RWPE1 (cell line): ENCODE measurements at places on chromosomes 12 and 14.
A peak's percentile ranks its signal among the peaks of the same experiment; 100 is the strongest.

DNA sequence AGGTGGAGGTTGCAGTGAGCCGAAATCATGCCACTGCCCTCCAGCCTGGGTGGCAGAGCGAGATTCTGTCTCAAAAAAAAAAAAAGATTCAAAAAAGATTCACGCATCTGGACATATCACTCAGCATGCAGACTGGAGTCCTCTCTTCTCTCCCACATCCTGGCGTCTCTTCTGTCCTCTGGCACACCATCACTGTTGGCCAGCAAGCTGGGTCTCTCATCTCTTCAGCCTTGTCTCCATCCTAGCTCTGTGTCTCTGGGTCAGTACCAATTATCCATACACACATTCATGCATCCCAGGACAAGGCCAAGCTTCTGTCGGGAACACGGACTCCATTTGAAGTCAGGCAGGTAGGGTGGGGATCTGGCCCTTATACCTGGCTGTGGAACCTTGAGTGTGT lies 105.5 kb upstream of the MAP1LC3B2 start:
- no peak for DNase-seq

DNA sequence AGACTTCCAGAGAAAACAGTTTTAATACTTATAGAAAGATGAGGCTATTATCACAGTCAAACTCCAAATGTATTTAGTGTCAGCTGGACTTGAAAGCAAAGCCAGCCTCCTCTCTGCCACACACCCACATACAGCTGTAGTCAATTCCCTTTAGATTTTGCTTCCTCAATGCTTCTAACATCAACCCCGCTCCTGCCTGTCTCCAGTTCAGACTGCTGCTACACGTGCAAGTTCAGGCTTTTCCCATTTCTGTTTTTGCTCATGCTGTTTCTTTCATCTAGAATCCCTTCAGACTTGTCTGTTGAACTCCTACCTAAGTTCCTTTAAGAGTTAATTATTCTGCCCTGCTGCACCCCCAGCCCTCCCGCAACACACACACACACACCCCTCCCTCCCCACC lies 380.0 kb downstream of the KCNH5 start:
- no peak for DNase-seq

DNA sequence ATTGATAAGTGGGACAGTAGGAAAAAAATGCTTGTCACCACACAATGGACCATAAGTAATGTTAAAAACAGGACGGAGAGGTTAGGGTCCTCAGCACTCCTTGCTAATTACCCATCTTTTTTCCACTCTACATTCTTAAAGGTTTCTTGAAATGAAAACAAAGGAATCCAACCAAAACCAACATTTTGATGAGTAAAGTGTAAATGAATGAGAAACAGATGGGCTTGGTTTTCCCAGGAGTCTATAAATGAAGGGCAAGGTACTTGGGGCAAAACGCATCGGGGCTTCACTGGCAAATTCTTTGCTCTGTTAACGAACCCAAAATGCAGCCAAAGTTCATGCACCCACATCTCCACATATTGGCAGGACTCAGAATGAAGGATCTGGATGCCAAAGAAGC lies 129.2 kb upstream of the BMP4 start:
- DNase-seq: no peak

- DNase-seq: no peak
These were observed 5.5 kb downstream of the GLRX5 start for GRCh38 chr14:95540236-95540855.

DNA sequence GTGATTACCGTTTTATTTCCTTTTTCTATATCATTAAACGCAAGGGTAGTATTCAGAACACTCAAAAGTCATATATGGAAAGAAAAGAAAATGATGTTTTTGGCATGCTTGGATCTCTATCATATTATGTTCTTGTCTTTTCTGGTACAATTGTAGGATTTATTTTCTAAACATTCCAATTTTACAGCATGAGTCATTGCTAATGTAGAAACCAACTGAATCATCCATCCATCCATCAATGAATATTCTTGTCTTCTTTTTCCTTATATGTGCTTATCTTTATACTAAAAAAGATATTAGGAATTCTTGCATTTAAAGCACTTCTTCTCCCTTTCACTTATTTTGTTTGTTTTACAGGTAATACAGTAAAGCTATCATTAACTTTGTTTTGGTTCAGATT lies 20.4 kb upstream of the AMIGO2 start:
- no peak for DNase-seq

DNA sequence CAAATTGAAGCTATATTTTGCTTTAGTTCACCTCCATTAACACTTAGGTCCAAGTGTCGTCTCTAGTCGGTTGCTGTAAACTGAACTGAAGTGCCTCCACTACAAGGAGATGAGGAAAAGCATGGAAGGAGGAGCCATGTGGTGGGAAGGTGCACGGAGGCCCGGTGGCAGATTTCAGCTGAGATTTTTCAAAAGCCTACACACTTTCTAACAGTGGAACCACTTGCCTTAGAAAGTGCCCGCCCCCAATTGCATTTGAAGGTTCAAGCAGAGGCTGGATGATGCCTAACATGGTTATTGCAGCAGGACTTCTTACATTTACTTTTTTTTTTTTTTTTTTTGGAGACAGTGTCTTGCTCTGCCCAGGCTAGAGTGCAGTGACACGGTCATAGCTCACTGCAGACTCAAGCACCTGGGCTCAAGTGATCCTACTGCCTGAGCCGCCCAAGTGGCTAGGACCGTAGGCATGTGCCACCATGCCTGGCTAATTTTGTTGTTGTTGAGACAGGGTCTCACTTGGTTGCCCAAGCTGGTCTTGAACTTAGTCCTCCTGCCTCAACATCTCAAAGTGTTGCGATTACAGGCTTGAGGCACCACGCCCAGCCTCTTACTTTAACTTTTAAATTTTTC lies 27.6 kb downstream of the EML1 start:
- no peak for DNase-seq

- no peak for DNase-seq
These were observed 8.8 kb downstream of the GALNT16 start for GRCh38 chr14:69268763-69269162.

- no peak for DNase-seq
These were observed 218.1 kb downstream of the GLT1D1 start for GRCh38 chr12:129071362-129071761.

DNA sequence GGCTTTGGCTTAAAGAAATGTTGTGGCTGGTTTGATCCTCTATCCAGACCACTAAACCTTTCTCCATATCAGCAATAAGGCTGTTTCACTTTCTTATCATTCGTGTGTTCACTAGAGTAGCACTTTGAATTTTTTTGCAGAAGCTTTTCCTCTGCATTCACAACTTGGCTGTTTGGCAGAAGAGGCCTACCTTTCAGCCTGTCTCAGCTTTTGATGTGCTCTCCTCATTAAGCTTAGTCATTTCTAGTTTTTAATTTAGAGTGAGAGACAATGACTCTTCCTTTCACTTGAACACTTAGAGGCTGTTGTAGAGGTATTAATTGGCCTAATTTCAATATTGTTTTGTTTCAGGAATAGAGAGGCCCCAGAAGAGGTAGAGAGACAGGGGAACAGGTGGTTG lies 13.8 kb downstream of the KCNMB4 start:
- DNase-seq: no peak

GRCh38 chr14:77593501-77593961 lies 22.9 kb downstream of the SPTLC2 start:
- no peak for DNase-seq

DNA sequence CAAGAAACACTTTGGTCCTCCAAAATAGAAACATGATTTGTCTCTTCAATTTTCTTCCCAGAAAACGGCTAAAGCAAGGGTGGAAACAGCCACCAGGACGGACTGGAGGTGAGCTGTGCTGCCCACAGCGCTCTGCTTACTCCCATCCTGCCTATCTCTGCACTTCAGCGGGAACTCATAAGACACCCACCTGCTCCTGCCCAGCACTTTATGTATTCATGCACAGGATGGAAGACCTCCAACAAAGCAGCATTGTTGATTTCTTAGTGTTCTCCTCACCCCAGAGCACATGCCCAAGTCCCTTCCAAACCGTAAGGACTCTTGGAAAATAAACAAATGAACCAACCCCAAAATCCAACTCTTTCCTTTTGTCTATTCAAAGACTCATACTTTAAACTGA lies 277.2 kb downstream of the MED13L start:
- no peak for DNase-seq

DNA sequence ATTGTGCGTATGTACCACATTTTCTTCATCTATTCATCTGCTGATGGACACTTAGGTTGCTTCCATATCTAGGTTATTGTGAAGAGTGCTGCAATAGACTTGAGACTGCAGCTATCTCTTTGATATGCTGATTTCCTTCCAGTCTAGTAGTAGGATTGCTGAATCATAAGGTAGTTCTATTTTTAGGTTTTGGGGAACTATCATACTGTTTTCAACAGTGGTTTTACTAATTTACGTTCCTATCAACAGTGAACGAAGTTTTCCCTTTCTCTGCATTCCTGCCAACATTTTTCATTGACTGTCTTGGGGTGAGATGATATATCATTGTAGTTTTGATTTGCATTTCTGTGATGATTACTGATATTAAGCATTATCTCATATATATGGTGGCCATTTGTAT lies 482.2 kb downstream of the SLC16A7 start:
- no peak for DNase-seq

DNA sequence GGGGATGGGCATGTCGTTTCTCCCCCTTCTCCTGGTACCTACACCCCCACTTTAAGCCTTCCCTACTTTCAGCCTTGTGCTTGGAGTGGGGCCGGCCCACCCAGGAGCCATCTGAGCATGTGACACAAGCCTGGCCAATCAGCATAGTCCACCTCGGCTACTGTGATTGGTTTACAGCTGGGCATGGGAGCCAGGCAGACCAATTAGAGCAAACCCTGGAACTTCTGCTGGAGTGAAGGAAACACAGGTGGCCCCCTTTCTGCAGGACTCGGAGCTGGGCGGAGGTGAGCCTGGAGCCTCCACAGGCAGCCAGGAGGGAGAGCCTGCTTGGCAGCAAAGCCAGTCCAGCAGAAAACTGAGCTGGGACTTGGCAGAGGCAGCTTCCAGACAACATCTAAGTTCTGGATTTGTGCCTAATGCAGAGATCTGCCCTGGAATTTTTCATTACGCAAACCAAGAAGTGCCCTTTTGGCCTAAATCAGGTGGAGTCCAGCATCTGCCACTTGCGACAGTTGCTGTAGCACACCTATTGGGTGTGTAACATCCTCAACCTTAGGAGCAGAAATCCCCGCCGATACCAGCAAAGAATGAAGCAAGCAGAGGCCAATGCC lies 59.5 kb downstream of the SCARB1 start:
- peak; percentile 74 for DNase-seq

DNA sequence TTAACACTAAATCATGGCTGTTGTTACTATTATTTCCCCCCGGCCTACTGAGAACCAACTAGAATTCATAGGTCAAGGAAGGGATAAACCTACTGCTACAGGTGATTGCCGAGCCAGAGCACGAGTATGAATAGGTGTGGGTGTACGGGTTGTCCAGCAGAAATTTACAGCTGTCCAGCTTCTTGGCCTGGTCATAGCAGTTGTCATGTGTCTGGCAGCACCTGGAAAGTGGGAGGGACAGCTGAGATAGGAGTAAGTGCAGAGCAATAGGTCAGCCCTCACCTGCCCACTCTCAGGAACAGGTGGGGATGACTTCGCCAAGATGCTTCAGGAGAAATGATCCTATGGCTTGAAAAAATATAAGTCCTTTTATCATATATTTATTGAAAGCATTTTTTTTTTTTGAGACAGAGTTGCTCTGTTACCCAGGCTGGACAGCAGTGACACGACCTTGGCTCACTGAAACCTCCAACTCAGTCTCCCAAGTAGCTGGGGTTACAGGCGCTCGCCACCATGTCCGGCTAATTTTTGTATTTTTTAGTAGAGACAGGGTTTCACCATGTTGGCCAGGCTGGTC lies 2.6 kb downstream of the PLA2G1B start:
- DNase-seq: no peak

GRCh38 chr12:120795441-120796178 lies 70.0 kb downstream of the ACADS start:
- DNase-seq: no peak

GRCh38 chr14:100065111-100065871 lies at the start of gene EVL:
TSS of gene EVL (plus strand) at chr14:100065422. CDS start at chr14:100065501, 79 bp downstream.
- DNase-seq: no peak

GRCh38 chr12:49129332-49130150 lies 1.7 kb downstream of the TUBA1B start:
- DNase-seq: no peak

DNA sequence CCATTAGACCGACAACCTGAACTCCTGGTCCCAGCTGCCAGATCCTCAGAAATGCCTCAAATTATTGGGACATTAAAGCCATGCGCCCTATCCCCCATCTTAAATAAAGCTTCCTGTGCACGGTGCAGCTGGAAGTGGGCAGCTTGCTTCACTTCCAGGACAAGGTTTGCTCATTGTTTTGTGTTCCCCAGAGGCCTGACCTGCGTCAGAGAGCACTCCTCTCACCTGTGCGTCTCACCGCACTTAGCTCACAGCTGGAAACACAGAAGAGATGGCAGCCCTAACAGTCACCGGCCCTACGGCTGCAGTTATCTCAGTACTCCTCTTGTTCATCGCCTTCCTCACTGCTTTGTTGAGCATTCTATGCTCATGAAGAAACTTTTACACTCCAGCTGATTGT lies 135.5 kb downstream of the ANO2 start:
- no peak for DNase-seq

DNA sequence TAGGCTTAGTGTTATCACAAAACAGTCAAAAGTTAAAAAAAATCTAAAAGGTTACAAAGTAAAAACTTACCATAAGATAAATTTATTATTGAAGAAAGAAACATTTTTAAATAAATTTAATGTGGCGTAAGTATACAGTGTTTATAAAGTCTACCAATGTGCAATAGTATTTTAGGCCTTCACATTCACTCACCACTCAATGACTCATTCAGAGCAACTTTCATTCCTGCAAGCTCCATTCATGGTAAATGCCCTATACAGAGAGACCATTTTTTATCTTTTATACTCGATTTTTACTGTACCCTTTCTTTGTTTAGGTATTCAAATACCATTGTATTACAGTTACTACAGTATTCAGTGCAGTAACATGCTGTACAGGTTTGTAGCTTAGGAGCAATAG lies 124.5 kb downstream of the ANO4 start:
- DNase-seq: no peak

GRCh38 chr12:131734336-131735152 lies 23.7 kb downstream of the SFSWAP start:
- DNase-seq: no peak

GRCh38 chr14:95250140-95250769 lies 69.5 kb downstream of the CLMN start:
- DNase-seq: no peak

DNA sequence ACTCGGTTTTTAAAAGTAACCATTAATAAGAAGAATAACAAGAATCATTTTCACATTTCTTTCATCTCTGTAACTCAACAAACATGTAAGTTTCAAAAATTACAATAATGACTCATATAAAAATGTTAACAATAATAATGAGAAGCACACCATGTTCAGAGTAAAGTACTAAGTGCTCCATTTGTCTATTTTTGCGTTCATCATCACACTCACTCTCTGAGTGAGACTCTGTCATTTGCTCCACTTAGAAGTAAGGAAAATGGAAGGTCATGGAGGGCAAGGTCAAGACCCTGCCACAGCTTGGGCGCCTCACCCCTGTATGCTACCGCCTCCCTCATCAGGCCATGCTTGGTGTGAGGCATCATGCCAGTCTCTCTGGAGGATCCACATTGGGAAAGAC lies 129.9 kb downstream of the TMEM30B start:
- DNase-seq: no peak

GRCh38 chr12:94798113-94798512 lies 147.8 kb upstream of the TMCC3 start:
- DNase-seq: no peak
